HepG2 (cell line): ENCODE measurements at places on chromosomes 6 and 20.

DNA sequence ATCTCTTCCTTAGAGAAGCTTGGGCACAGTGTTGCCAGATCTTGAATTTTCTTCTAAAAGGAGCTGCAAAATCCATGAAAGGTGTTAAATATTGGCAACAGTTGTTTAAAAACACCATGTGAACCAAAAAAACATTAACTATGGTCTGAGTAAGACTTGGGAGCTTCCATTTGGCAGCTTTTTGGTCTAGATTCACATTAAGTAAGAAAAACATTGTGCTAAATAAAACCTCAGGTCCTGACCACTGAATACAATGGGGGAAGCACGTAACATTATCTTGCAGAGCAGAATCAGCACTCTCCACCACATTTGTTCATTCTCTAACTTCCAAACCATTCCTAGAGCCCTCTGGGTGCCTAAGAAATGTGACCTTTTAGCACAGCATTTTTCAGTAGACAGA is 437.6 kb upstream of the PLCB4 start:
- DNase-seq: no peak

DNA sequence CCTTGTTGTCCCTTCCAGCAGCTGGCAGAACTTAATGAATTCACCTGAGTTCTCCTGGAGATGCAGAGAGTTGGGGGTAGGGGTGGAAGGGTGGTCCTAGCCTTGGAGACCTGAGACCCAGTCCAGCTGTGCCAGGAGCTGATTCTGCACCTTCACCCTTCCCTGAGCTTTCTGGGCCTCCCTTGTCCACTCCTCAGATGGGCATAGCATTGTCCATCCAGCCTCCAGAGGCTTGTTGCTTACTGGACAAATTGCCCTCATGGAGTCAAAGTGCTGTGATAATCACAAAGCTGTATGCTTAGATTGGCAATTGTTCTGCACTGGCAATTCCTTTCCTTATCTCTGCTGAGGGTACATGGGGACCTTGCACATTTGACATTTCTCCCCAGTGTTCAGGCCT is 16.5 kb downstream of the CST9L start:
- no peak for DNase-seq

DNA sequence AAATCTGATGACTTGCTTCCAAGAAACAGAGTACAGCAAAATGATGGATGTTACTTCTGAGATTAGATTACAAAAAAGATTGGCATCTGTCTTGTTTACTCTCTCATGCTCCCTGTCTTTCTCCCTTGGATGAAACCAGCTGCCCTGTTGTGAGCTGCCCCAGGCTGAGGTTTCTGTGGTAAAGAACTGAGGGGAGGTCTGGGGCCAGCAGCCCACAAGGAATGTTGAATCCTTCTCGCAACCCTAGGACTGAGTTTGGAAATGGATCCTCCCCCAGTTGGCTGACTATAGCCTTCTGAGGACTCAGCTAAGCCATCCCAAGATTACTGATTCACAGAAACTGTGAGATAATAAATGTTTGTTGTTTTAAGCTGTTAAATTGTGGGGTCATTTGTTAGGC is 5.6 kb upstream of the HECA start:
- no peak for DNase-seq

GRCh38 chr20:23156170-23156841 is 70.2 kb upstream of the CD93 start:
- DNase-seq: peak; percentile 50

- DNase-seq: no peak
Measured at GRCh38 chr6:168627506-168628175, 186.7 kb downstream of the SMOC2 start.

DNA sequence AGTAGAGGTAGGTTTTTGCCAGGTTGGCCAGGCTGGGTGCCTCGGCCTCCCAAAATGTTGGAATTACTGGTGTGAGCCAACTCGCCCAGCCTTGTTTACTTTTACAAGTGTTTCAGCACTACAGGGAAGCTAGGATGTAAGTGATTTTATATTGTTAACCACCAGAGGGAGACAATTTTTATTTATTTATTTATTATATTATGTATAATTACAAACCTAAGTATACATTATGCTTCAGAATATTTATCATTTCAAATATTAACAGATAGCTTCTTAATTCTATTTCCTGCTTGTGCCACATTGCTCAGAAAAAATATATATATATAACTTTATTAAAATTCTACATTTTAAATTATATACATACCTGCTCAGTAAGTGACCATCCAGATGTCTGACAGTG is 9.8 kb downstream of the MMUT start:
- peak; percentile 6 for DNase-seq

GRCh38 chr6:15288856-15289255 is 43.0 kb downstream of the JARID2 start:
- DNase-seq: no peak
